ENCODE measurements at places on chromosomes 12 and 14.
A peak's percentile ranks its signal among the peaks of the same experiment; 100 is the strongest.

GRCh38 chr14:68027276-68027675 is 207.7 kb downstream of the RAD51B start:
- DNase-seq, result no peak

- DNase-seq, result no peak
Measured at GRCh38 chr14:87745507-87746118, 247.4 kb downstream of the GALC start.

GRCh38 chr14:65709576-65709975 is 297.0 kb downstream of the FUT8 start:
- no peak for DNase-seq

GRCh38 chr12:24888813-24889212 is 60.1 kb downstream of the BCAT1 start:
- DNase-seq, result no peak

GRCh38 chr12:10369557-10370415 is 20.1 kb downstream of the KLRK1 start:
- no peak for DNase-seq

GRCh38 chr12:72448805-72449204 is 176.6 kb downstream of the TRHDE start:
- no peak for DNase-seq

GRCh38 chr14:61089126-61089750 is 108.2 kb downstream of the SLC38A6 start:
- DNase-seq, result no peak

- no peak for DNase-seq
Measured at GRCh38 chr12:115891556-115892164, 385.8 kb downstream of the MED13L start.

GRCh38 chr14:21263284-21264024 is 5.8 kb downstream of the HNRNPC start:
- DNase-seq, result no peak

- DNase-seq, result no peak
Measured at GRCh38 chr12:72084880-72085279, 146.2 kb downstream of the TPH2 start.

DNA sequence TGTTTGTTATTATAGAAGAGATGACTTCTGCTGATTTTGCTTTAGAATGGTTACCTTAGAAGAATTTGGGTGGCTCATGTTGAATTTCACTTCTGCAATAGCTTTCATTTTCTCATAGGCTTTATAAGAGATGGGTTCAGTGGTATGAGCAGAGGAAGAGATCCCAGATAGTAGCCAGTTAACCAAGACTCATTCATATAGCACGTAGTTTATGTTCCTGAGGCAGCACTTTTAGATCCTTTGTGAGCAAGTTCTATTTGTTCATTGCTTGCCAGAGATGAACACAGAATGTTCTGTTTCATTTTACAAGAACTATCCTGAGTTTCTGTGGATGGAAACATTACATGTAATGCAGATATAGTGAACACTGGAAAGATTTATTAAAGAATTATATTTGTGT is 32.2 kb downstream of the RAB21 start:
- no peak for DNase-seq

- no peak for DNase-seq
Measured at GRCh38 chr14:52923902-52924575, 26.8 kb downstream of the FERMT2 start.

- DNase-seq, result no peak
Measured at GRCh38 chr14:85439696-85440328, 90.1 kb upstream of the FLRT2 start.

GRCh38 chr14:74920281-74920680 is 2.8 kb downstream of the RPS6KL1 start:
- no peak for DNase-seq

GRCh38 chr12:664075-664778 is 982 bp upstream of the NINJ2 start:
- no peak for DNase-seq

- DNase-seq, result no peak
Measured at GRCh38 chr12:55982319-55982936, 8.6 kb downstream of the RAB5B start.

DNA sequence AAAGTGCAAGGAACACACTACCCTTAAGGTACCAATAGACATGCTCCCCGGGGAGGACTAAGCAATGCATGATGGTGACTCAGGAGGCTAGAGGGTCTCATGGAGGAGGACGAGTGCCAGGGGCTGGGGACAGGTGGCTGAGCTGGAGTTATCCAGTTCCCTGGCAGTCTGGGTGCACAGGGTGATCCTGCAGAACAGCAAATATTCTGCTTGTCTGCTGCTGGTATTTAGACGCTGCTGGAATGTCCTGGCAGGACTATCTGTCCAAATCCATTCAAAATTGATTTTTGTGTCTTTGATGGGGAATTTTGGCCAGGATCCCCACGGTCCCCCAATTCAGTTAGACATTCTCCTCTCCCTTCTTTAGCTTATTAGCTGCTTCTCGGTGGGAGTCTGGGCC is 138.7 kb downstream of the C12orf75 start:
- no peak for DNase-seq

- no peak for DNase-seq
Measured at GRCh38 chr14:71672596-71672995, 259.6 kb upstream of the RGS6 start.

DNA sequence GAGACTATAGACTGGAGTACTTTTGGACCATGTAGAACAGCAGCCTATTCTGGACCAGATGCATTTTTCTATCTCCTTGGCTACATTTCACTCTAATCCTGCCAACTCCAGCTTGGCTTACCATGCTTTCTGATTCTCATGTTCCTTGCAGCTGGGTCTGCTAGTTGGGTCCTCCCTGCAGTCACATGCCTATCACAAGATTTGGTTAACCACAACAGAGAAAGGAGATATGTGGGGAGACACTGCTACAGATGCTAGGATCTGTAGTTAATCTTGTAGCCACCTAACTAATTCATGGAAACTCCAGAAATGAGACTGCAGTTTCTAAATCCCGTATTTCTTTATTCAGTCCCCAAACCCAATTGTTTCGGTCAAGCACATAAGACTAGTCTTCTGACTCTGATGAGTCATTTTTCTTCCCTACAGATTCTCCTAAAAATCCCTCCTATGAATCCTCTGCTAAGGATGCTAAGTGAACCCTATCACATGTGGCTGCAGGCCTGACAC is 410.6 kb downstream of the DAD1 start:
- no peak for DNase-seq

- DNase-seq, result peak; percentile 31
Measured at GRCh38 chr14:67943947-67944346, 124.4 kb downstream of the RAD51B start.

GRCh38 chr14:25626986-25627385 is 577.0 kb upstream of the STXBP6 start:
- no peak for DNase-seq

DNA sequence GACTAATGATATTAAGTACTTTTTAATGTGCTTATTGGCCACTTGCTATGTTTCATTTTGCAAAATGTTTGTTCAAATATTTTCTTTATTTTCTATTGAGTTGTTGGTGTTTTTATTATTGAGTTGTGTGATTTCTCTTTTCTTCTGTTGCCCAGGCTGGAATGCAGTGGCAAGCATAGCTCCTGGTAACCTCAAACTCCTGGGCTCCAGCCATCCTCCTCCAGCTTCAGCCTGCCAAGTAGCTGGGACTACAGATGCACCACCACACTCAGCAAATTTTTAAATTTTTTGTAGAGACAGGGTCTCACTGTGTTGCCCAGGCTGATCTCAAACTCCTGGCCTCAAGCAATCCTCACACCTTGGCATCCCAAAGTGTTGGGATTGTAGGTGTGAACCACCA is 199.2 kb downstream of the NOVA1 start:
- DNase-seq, result no peak

DNA sequence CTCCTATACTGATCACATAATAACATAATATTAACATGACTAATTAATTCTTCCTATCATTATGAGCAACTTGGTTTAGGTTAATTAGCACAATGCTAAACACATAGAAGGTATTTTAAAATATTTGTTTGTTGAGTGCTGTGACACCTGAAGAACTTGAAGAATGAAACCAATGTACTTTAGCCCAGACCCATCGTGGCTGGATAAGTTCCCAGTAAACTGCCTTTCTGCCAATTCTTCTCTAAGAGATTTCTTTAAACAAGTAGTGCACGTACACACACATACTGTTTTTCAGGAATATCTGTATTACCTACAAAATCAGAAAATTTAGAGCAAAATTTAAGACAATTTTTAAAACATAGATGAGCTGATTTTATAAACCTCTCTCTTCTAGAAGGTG is 207.4 kb upstream of the SSTR1 start:
- no peak for DNase-seq

DNA sequence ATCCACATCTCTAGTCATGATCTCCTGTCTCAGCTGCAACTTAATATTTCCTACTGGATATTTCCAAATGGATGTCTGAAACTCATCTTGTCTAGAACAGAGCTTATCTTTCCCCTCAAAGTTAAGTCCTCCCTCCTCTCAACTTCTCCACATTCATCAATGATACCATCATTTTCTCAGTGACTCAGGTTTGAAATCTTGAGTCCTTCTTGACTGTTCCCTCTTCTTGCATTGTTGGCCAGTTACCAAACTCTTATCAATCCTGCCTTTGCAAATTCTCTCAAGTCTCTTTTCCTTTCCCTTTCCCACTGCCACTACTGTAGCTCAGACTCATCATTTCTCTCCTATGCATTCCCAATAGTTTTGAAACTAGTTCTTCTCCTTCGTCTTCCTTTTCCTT is 14.3 kb upstream of the CHURC1 start:
- DNase-seq, result no peak
